ENCODE measurements at places on chromosomes 6 and 20.

GRCh38 chr6:70423189-70424134 is 10.2 kb downstream of the FAM135A start:
- DNase-seq, result peak; percentile 49

DNA sequence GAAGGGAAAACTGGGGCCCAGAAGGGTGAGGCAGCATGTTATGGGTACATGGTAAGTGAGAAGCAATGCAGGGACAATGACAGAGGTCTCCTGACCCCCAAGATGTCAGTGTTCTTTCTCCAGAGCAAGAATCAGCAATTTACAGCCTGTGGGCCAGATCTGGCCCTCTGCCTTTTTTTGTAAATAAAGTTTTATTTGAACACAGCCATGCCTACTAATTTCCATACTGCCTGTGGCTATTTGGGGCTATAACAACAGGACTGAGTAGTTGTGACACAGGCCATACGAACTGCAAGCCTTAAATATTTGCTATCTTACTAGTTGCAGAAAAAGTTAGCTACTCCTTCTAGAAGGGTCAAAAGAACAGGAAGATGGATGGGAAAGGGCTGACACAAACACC is 52.5 kb downstream of the PTPRT start:
- no peak for DNase-seq

DNA sequence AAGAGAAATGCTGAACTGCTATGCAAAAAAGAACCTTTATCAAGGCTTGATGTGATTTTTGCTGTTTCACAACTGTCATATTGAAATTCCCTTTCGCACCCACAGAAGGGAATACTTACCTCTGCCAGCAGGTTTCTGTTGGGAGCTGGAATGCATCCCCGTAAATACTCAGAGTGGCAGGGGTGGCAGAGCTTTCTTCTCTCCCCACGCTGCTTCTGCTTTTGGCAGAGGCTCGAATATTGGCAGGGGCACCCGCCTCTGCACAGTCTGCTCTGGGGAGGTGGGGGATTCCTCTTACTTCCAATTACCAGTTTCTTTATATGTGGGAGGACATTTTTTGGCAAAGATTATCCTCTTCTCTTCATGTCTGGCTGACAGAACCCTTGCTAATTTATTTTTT is 28.4 kb downstream of the TMEM200A start:
- no peak for DNase-seq

GRCh38 chr20:49276161-49276960 is 1.5 kb downstream of the ZNFX1 start:
- peak; percentile 61 for DNase-seq

- DNase-seq, result no peak
These were observed 309.1 kb downstream of the SOX4 start for GRCh38 chr6:21902628-21903169.

- no peak for DNase-seq
These were observed 60.0 kb upstream of the EZR start for GRCh38 chr6:158879180-158879579.

GRCh38 chr6:40968620-40969164 is 70.3 kb downstream of the UNC5CL start:
- no peak for DNase-seq

GRCh38 chr20:14913896-14914620 is 576.6 kb upstream of the FLRT3 start:
- DNase-seq, result no peak

DNA sequence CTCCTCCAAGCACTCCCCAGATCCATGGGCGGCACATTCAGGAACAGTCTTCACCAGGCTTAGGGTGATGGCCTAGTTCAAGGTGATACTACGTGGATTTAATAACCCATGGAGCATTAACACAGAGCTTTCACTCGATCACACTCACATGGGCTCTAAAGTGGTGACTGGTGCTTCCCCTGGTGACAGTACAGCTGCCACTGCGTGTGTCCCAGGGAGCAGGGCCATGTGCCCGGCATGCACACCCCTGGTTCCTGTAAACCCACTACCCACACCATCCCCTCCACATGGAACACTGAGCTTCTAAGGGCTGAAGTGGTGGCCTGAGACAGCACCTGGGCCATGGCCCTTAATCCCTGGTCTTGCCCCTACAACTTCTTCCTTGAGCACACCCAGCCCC is 27.8 kb upstream of the APMAP start:
- DNase-seq, result no peak

DNA sequence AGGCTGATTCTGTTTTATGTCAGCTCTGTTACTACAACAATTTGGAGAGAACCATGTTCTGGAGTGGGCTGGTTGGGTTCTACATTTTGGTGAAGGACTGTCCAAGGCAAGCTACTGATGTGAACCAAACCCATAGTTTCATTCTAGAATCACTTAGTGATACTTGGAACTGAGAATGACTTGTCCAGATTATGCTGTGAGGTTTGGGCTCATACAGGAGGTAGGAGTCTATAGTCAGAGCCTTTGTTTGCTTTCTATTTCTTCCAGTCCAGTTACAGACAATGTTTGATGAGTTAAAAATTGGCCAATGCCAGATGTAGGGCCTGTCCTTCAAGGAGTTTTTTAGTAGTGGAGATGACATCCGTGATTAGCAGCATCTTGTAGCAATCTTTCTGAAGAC is 97.9 kb downstream of the LRRC1 start:
- no peak for DNase-seq

DNA sequence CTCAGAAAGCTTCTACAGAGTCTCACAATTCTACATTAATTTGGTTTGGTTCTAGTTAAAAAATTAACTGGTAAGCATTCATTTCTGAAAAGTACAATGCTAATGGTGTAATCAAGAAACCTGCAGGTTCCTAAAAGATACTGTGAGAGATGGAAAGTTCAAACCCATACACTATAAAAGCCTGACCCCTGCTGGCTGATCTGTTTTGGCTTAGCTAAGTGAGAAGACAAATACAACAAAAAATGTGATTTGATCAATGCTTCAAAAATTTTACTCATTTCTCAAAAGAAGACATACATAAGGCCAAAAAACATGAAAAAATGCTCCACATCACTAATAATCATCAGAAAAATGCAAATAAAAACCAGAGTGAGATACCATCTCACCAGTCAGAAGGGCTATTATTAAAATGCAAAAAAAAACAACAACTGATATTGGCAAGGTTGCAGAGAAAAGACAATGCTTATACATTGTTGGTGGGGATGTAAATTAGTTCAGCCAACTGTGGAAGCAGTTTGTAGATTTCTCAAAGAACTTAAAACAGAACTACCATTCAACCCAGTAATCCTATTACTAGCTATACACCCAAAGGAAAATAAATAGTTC is 102.8 kb downstream of the MOXD1 start:
- DNase-seq, result peak; percentile 73

DNA sequence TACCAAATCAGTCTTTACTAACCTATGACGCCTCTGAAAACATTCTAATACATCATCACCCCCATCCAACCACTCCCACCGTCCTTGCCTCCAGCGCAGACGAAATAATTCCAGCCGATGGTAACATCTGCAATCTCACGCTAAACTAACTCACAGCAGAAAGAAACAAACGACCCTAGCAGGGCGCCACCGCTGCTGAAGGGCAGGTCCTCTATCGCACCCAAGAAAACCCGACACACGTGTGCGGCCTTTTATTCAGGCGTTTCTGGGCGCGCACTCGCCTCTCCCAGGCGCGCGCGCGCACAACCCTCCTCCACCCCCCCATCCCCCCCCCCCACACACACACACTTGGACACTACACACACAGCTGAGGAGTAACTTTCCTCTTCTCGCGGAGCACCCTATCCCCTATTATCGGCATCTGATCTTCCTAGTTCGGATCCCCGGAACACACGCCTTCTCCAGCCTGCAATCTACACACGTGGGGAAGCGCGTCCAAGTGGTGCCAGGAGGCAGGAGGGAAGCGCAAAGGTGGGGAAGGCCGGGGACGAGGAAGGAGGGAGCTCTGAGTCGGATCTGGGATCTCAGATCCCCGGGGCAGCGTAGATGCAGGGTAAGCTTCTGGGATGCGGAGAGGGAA is 1.4 kb downstream of the GFOD1 start:
- DNase-seq, result peak; percentile 43

- DNase-seq, result no peak
These were observed 574.2 kb upstream of the JAG1 start for GRCh38 chr20:11248011-11248409.

DNA sequence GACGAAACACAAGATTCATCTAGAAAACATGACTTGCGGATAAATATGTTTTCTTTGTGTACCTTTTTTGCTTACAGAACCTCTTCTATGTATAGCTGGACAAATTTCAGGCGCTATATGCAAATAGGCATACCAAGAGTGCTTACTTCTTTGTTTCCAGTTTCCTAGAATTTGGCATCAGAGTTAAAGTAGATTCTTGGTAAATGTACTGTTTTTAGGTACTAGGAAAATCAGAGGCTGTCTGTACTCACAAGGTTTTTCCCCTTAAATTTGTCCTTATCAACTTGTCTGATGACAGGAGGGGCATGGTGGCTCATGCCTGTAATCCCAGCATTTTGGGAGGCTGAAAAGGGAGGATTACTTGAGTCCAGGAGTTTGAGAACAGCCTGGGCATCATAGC is 124.9 kb upstream of the TMEM170B start:
- no peak for DNase-seq

GRCh38 chr6:144017166-144018094 is 9.4 kb upstream of the PLAGL1 start:
- DNase-seq, result no peak

DNA sequence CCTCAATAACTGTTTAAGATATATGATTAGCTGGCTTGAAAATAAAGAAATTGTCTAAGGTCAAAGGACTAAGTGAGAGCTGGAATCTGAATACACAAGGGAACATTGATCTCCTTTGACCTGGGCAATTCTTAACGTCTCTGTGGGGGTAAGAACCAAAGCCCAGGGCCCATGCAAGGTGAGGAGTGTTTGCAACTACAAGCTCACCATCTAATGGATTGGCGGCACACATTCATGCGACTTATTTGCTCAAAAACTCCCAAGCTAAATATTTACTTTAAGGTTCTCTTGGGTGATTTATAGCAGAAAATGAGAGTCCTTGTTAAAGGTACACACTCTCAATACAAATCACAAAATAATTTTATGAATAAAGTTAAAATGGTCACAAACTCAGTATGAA is 392.0 kb upstream of the FLRT3 start:
- DNase-seq, result no peak

DNA sequence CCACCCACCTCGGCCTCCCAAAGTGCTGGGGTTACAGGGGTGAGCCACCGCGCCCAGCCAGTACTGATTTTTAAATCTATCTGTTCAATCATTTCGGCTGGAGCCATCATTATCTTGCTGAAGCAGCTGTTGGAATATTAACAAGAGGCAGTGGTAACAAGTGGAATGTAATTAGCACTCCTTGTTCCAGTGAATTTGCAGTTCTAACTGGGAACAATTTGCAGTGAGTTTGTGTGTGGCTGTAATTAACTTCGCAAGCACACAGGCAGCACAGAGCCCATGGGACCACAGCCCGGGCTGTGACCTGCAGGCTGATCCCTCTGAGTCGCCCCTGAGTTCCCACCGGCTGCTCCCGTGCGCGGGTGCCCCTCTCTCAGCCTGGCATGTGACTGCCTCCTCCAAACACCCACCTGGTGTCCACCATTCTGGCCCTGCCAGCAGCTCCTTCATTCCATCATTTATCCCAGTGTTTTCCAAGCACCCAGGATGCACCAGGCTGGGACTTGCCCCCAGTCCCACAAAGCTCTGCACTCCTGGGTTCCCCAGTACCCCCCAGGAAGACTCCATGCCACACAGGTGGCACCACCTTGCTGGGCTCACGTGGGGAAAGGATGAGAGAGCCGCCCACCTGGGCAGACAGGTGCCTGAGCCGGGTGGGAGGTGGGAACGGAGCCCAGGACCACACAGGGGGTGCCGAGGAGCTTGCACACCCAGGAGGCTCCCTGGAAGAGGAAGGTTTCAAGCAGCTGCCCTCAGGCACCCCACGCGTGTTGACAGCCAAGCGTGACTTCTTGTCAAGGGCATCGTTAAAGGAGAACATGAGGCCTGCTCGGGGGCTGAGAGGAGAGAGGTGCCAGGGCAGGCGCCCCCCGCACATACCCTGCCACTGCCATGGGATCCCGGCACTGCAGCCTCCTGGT is 75.2 kb downstream of the YTHDF1 start:
- no peak for DNase-seq

DNA sequence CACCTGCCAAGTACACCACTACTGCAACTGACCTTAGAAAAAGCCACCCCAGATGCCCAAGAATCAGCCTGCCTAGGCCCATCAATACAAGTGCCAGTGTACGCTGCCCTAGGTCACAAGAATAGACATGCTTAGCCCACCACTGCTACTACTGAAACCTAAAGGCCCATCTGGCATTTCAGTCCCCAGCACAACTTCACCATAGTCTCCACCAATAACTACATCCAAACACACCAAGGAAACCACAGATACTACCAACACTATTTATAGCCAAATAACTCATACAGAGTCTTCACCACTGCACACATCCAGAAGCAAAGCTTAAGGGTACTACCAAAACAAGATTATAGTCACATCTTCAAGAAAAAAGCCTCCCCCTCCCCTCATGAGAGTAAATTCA is 28.2 kb downstream of the TREML4 start:
- DNase-seq, result no peak

DNA sequence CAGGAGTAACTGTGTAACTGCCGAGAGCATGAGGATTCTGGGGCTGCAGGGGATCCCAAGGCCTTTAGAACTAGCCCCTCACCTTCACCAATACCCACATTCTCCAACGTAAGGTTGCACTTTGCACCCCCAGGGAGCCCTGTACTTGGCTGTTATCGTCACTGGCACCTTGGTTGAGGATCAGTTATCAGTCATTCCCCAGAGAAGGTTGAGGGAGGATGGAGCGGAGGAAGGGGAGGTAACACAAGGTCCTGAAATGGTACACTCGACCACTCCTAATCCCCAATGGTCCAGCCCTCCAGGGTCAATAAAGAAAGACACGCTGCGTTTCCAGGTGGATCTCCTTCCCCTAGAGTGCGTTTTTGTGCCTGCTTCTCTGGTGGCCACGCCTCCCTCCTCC is 1.1 kb upstream of the SPDEF start:
- DNase-seq, result no peak

DNA sequence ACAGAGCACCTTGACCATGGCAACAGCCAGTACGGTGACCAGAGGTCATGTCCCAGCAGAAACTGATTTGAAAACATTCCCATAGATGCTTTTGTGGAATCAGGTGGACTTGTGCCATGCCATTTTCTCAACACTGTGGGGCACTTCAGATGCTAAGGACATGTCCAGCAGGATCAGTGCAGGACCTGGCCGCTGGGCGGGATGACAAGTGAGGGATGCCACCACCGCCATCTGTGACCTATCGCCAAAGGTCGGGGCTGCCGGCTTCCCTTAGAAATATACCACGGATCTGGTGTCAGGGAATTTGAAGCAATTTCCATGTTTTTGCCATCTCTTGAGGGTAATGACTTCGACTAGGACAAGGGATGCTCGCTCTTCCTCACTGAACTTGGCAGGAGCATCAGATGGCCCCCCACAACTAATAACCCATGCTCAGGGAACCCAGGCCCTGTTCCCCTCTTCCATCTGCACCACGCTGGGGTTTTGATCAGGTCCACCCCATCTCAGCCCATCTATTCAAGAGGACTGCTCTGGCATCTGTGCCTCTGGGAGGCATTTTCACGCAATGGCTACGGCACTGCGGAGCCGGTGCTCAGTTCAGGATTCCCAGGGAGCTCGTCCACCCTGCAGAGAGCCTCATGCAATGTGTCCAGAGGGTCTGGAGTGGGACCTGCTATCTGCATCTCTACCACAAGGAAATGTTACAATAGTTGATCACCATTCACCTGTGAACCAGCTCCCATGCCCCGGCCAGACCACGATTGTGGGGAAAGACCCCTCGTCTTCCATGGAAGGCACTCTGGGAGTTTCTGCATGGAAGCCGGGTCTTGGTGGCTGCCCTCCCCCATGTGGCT is 302.6 kb downstream of the TAF4 start:
- DNase-seq, result no peak

GRCh38 chr6:139291813-139292619 is at the start of gene TXLNB:
Gene TXLNB (minus strand): TSS chr6:139291998. CDS start chr6:139288899, 3,099 bp downstream.
- DNase-seq, result peak; percentile 95
